ENCODE measurements at places on chromosomes 11 and 22. TPM values are rescaled to one million over a fixed set of nuclear protein-coding genes. Genes with fewer than 3 reads are reported as not detected.

GRCh38 chr11:24509114-24509513 is 12.3 kb downstream of the LUZP2 start:
- no peak for DNase-seq

- no peak for DNase-seq
Observed at GRCh38 chr11:981764-982163, 54.8 kb downstream of the MUC6 start.

- no peak for DNase-seq
Observed at GRCh38 chr11:107139396-107139795, 121.1 kb upstream of the GUCY1A2 start.

DNA sequence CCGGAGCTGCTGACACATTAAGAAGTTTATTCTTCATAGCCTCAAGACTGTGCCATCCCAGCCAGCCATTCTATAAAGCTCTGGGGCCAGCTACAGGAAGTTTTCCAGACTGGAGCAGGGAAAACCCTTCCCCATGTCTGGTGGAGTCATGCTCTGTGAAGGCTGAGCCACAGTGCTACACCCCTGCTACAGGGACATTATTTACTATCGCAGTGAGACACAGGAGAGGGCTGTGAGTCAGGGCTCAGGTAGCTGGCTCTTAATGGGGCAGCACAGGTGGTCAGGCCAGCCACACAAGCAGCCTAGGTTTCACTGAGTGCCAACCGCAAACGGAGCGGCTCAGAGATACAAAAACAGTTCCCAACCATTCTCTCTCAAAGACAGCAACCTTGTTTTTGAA is 12.1 kb downstream of the HPS4 start:
- DNase-seq: no peak

DNA sequence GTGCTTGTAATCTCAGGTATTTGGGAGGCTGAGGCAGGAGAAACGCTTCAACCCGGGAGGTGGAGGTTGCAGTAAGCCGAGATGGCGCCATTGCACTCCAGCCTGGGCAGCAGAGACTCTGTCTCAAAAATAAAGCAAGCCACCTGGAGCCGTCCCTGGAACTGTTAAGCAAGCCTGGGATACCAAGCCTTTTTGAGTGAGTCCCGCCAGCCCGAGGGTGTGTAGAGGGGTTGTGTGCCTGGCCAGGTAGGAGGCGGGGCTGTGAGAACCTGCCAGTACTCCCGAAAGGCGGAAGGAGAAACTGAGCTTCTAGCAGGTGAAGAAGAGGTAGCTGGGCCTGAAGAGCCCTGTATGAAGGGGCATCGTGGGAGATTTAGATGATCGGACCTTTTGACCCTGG is 52.4 kb downstream of the TRIOBP start:
- DNase-seq: no peak

- DNase-seq: no peak
Observed at GRCh38 chr11:35112056-35112845, 26.7 kb upstream of the CD44 start.

GRCh38 chr11:68189082-68189481 is 24.0 kb downstream of the KMT5B start:
- DNase-seq: no peak

DNA sequence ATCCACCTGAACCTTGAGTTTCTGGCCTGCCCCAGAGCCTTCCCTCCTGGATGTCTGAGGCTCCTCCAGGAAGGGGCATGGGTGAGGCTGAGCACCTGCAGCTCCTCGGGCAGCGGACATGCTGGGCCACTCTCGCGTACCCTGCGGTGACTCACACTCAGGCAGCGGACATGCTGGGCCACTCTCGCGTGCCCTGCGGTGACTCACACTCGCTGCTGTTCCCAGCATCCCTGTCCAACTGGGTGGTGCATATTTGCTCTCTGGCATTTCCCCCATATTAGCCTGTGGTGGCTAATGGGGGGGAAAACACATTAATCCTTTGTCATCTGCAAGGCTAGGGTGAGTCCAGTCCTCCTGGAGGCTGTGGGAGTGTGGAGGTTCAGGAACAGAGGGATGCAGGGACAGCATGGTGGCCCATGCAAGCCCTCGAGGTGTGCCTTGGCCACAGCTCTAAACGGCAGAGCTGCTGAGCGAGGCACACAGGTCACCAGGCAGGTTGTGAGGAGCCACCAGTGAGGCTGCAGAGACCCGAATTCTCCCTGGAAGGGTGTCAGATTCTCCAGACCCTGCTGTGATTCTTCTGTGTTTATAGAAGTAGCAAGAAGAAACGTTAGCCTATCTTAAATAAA is 728.1 kb downstream of the BRD1 start:
- no peak for DNase-seq

DNA sequence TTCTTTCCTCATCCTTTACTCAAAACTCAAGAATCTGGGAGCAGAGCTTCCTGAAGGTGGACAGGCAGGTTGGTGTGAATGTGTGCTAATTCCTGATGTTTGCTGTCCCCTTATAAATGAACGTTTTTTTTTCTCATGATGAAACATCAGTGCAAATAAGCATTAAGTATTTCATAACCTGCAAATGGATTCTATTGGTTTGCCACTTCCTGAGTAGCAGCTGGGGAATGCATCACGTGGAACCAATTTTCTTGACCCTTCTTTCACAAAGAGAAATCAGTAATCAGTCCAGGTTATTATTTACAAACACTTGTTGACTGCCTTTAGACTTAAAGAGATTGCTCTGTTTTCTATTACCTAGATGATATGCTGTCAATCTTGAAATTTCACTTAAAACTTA is 40.1 kb upstream of the SCN3B start:
- no peak for DNase-seq

The ASCL2 gene
- total RNA-seq: not detected

The KDM4E gene
- total RNA-seq: not detected

DNA sequence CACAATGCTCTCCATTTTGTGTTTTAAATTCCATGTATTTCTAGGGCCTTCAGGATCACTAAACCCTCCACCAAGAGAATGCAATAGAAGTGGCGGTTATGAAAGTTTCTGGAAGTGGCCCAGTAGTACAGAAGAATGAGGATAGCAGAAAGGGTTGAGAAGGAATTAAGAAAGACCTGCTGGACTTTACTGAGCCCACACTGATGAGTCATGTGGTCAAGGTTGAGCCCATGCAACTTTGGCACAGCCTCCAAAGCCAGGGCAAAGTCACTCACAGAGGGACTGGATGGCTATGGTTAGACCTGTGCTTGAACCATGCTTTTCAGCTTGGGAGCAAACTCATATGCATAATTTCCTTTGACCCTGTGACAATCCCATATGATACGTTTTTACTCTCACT is 102.9 kb upstream of the PLET1 start:
- DNase-seq: no peak

- DNase-seq: no peak
Observed at GRCh38 chr11:117529816-117530215, 202.2 kb downstream of the CEP164 start.

DNA sequence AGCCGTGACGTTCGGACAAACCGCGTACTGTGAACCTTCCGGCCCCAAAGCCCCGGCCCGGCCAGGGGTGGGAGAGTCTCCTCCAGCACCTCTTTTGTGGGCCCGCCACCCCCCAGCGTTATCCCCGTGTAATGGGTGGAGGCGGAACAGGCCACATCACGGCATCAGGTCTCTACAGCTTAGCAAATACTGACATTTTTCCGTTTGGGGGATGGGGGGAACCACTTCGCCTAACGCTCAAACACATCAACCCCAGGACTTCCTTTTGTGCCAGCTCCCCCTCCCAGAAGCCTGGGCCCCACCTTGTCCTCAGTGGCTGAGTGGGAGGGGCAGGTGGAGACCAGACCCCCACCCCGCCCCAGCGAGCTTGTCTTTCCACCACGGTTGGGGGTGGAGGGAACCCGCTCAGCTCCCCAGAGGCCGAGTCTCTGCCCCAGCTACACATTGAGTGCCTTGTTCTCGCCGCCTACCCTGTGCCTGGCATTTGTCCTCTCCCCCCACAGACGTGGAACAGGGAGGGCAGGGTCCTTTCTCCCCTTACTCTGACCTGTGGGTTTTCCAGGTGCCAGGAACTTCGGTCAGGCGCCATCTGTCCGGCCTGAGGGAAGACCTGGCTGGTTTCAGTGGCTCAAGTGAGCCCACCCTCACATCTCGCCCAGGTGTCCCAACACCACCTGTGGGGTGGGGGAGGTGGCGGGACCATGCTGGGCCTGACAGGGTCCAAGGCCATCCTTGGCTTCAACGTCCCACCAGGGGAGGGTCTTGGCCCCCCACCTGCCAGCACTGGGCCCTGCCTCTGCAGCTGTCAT is 29.6 kb downstream of the SBF1 start:
- DNase-seq: no peak

DNA sequence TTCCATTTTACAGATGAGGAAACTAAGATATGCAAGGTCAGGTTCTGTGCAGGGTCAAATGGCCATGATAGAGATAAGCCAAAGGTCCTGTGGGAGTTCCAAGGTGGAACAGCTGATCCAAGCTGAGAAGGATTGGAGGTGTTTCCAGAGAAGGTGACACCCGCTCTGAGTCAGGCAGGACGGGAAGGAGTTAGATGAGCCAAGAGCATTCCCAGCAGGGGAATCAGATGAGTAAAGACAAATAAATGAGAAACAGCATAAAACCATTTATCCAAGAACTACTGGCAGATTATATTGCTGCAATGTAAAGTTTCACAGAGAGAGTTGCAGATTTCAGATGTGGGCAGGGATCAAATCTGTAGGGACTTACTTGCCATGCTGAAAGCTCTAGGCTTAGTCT is 18.9 kb upstream of the HEPHL1 start:
- no peak for DNase-seq

The ACCSL gene
- total RNA-seq: not detected

GRCh38 chr11:130598433-130598832 is 150.0 kb downstream of the ADAMTS15 start:
- no peak for DNase-seq

- DNase-seq: no peak
Observed at GRCh38 chr11:46391186-46391577, 394 bp downstream of the CHRM4 start.

DNA sequence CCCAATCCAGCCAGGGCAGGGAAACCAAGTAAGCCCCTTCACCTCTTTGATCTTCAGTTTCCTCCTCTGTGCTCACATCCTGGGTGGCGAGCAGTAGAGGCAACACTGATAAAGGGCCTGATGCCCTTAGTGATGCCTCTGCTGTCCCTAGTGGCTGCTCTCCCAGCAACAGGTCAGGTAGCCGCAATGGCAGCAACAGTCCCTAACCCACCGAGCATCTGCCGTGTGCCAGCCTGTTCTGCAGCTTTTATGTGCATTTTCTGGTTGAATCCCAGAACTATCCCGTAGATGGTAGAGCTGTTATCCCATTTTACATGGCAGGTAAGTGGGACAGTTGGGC is 5.2 kb downstream of the SCYL1 start:
- no peak for DNase-seq

The E2F8 gene
- 19.5 TPM for total RNA-seq

The TTC36 gene
- total RNA-seq: not detected

GRCh38 chr22:31044262-31044861 is 36.8 kb upstream of the SMTN start:
- DNase-seq: no peak

DNA sequence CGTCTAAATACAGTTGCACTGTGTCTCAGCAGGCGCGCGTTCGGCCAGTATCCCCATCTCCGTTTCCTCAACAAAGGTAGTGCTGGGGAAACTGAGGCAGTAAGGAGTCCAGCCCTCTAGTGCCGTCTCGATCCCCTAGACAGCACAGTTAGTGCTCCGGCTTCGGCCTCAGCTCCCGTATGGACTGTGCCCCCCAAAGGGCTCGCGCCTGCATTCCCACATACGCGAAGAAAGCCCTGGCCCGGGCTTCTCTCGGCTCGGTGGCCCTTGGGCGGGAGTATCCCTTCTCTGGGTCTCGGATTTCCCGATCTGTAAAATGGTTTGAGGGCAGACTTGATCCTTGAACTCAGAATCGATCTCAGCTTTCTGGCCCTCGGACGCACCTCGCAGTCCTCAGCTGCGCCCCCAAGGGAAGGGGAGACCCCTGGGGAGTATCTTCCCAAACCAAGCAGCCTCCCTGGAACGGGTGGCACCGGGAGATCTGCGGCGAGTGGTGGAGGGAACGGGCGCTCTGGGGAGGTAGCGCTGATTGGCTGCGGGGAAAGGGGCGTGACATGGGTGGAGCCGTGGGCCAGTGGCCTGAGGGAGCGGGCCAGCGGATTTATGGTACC is 759 bp upstream of the PEX16 start:
- peak; percentile 71 for DNase-seq

DNA sequence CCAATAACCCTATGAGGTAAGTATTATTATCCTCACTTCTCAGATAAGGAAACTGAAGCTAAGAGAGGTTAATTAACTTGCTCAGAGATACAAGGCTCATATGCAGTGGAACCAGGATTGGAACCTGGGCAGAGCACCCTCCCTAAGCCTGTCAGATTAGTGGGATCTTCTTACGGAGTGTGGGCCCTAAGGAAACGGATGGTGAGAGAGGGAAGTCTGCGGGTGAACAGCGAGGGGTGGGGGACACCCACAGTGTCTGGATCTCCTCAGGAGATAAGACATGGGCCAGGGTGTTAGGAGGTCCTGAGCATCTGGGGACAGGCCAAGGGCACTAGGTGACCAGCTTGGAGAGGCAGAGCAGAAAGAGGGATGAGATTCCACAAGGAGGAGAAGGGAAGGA is 376.0 kb downstream of the CADM1 start:
- no peak for DNase-seq
